ENCODE measurements at places on chromosomes 12 and 14. TPM values are rescaled to one million over a fixed set of nuclear protein-coding genes. Genes with fewer than 3 reads are reported as not detected.

The KCNA5 gene
- not detected for total RNA-seq

The LRP1-AS gene
- total RNA-seq, result not detected

The HCAR1 gene
- total RNA-seq, result 0.15 TPM

The AQP5 gene
- total RNA-seq, result not detected

The CLEC1B gene
- not detected for total RNA-seq

The ACOT6 gene
- total RNA-seq, result not detected

The ARHGDIB gene
- 438 TPM for total RNA-seq

The CEBPE gene
- total RNA-seq, result not detected

The SLC2A14 gene
- not detected for total RNA-seq

The ALDH1L2 gene
- total RNA-seq, result 1.6 TPM

The PHETA1 gene
- 19.5 TPM for total RNA-seq

The CIROP gene
- not detected for total RNA-seq
